ENCODE measurements at places on chromosomes 13 and 19.

GRCh38 chr19:7905859-7906258, 2.2 kb downstream of the MAP2K7 start:
- no peak for DNase-seq

DNA sequence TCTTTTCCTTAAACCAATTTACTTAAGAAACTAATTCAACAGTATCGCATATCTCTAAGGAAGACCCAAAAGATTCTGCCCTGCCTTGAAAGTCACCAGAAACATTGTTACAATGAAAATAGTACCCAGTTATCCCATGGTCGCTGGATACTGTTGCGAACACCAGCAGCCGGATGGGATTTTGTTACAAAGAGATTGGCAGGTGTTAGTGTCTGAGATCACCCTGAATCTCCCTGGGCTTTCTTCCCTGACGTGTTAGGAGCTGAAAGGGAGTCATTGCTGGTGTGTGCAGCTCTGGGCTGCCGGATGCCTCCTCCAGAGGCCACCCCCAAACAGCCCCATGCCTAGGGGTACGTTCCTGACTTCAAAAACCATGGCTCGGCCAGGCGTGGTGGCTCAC, 38.2 kb downstream of the PTPRS start:
- no peak for DNase-seq

DNA sequence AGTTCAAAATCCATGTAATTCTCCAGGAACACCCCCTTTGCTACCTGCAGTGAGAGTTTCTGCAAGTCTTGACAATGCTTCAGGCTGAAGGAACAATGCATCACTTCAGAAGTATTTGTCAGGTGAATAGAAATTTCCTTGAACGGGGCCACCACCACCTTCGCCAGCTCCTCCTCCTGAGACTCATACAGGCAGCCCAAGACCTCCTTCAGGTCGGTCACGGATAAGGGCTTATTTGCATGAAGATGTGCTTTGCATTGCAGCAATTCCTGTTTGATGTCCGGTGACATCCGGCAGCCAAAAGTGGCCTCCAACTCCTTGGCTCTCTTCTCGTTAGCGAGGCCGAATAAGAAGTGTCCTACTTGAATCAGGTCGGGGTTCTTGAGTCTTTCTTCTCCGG, 8.4 kb downstream of the NLRP7 start:
- no peak for DNase-seq

DNA sequence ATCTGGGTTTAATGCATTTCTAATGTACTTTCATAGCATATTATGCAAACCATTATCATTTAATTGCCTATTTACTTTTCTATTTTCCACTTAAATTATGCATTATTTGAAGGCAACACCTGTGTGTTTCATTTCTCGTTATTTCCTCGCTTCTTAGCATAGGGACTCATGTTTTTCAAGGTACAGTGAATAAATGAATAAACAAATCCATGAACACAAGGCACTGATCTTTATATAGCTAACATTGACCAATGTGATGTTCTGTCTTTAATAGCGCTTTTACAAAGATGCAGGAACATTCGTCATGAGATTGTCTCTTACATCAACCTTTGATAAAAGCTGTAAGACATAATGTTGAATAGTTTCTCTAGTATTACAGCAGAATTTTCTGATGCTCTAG, 121.2 kb downstream of the B3GLCT start:
- DNase-seq, result no peak

- peak; percentile 29 for DNase-seq
Observed at GRCh38 chr19:49851456-49852259, 699 bp downstream of the PTOV1 start.

GRCh38 chr13:113663934-113664333, 3.1 kb upstream of the GRK1 start:
- no peak for DNase-seq

DNA sequence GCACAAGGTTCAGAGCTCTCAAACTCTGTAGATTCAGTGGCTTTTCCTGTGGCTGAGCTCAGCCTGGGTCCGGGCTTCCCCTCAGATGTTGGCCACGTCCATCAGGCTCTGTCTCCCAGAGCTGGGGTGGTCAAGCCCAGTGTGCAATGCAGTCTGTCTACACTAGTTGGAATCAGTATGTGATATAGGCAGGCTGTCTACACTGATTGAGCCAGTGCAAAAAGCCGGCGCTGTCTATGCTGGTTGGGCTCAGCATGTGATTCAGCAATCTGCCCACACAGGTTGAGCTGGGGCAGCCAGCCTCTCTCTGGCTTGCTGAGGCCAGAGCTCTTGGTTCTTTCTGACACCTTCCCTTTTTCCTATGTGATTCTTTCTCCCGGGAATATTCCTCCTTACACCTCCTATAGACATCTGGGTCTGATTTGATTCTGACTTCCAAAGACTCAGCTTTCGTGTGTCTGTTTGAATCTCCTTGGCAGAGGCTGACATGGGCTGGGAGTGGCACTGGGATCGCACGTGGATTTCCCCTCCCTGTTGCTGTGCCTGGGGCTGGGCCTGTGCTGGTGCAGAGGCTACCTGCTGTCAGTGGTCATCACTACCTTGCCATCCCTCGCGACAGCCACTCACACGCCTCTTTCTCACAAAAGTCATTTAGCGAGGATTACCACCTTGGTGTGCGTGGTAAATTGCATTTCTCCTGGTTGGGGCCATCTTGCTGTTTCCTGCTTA, 9.3 kb downstream of the CHST8 start:
- no peak for DNase-seq

DNA sequence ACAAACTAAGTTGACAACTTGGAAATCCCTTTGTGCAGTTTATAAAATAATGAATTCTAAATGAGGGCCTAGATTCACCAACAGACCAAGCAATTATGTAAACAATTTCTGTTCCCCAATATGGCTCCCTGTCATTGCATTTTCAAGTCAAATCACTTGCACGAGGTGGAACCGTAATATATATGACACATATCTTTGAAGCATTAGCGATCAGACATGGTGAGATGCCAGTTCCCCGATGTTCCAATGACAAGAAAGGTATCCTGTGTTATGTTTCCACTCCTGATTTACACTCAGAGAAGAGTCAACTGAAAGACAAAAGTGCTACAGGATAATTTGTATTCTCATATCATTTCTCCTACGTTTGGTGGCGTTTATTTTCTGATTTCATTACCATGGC, 108.5 kb upstream of the TDRD3 start:
- DNase-seq, result no peak

- DNase-seq, result no peak
Observed at GRCh38 chr19:56678205-56678604, 6.6 kb upstream of the ZNF835 start.
